Gastrocnemius medialis (tissue), 4 donors: ENCODE measurements at places on chromosomes 3 and 15.

DNA sequence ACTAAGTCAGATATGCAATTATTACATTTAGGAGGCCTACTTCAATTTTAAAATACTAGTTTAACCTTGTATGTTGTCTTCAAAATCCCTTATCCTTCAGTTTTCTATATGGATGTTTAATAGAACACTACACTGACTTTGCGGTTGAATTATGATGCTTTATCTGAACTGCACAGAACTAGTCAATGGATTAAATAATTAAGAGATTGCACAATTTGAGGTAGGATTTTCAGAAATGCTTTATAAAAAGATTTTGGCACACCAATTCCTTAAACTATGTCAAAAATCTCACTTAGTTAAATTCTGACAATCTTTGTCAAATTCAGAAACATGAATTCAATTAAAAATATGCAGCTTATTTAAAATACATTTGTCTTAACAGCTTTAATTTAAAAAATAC, 28.1 kb downstream of the ATOSA start:
- no peak for DNase-seq

GRCh38 chr3:29582273-29582672, 301.4 kb downstream of the RBMS3 start:
- DNase-seq: no peak

- no peak for DNase-seq
Measured at GRCh38 chr3:194739498-194740284, 54.0 kb downstream of the FAM43A start.

GRCh38 chr3:71625676-71626075, 42.1 kb upstream of the FOXP1 start:
- DNase-seq: no peak

GRCh38 chr3:187947927-187948682, 202.8 kb upstream of the BCL6 start:
- DNase-seq: peak; percentile 92
